T-cell (primary cell): ENCODE measurements at places on chromosomes 16 and 17. TPM values are rescaled to one million over a fixed set of nuclear protein-coding genes. Genes with fewer than 3 reads are reported as not detected.

Gene NDRG4
- total RNA-seq = 3.6 TPM

Gene TMC7
- total RNA-seq = not detected

Gene C16orf89
- total RNA-seq = not detected

DNA sequence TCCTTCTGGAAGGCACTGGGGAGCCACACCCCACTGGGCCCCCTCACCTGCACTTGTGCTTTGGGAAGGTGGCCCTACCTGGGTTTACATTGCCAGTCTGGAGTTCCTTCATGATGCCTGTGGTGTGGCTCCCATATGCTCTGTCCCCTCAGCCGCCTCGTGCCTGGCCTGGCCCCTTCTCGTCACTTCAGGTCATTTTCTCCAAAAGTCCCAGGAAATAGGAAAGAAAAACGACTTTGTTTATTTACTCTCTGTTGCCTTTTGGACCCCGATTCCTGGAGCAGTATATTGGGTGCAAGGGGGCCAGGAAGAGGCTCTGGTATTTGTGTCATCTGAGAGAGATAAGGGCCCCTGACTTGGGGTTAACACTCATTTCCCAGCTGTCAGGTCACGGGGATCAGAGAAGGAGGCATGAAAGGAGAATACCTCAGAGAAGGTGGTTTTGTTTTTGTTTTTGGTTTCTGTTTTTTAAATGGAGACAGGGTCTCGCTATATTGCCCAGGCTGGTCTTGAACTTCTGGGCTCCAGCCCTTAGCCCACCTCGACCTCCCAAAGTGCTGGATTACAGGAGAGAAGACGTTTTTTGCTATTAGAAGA, 4.7 kb downstream of the SOCS3 start:
- DNase-seq = no peak

GRCh38 chr16:67399218-67399733, 6.0 kb upstream of the TPPP3 start:
- DNase-seq = no peak

DNA sequence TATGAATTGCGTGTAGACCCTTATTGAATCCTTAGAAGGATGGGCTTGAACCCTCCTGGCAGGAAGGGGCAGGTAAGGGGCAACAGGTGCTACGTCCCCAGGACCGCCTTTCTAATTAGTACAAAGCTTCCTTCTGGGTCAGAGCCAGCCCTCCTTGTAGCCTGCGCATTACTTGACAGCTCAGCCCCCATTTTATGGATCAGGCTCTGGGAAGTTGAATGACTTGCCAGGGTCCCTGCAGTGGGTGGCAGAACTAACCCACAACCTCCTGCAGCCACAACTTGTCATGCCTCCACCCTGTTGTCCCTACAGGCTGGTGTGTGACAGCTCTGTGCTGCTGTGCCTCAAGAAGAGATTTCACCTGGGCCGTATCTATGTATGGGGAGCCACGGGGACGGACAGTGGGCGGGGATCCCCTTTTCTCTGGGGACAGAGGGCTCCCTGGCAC, 2.7 kb downstream of the MYO15B start:
- no peak for DNase-seq

DNA sequence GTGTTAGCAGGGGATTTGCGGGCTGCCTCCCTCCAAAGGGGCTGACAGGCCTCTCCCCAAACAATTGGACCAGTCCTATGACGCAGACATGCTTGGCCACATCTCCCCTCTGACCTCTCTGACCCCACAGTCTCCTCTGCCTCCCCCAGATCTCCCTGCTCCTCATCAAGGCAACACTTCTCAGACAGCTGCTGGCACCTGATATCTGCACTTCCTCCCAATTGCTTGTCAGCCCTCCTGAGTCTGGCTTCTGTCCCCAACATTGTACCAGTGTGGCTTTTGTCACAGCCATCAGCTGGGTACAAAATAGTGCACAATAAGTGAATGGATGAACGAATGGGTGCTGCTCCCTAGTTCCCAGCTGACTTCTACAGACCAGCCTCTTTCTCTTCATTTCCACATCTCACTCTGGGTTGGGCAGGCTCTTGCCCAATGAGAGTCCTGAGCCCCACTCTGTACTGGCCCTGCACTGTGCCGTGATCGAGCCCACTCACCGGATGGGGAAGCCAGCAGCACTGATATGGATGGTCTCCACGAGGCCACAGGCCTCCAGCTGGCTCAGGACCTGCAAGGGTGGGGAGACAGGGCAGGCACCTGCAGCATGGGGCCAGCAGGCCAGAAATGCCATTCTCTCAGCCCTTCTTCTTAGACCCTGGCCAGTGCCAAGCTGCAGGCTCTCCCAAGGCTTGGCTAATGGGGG, 17.1 kb downstream of the ZNHIT3 start:
- DNase-seq = no peak

DNA sequence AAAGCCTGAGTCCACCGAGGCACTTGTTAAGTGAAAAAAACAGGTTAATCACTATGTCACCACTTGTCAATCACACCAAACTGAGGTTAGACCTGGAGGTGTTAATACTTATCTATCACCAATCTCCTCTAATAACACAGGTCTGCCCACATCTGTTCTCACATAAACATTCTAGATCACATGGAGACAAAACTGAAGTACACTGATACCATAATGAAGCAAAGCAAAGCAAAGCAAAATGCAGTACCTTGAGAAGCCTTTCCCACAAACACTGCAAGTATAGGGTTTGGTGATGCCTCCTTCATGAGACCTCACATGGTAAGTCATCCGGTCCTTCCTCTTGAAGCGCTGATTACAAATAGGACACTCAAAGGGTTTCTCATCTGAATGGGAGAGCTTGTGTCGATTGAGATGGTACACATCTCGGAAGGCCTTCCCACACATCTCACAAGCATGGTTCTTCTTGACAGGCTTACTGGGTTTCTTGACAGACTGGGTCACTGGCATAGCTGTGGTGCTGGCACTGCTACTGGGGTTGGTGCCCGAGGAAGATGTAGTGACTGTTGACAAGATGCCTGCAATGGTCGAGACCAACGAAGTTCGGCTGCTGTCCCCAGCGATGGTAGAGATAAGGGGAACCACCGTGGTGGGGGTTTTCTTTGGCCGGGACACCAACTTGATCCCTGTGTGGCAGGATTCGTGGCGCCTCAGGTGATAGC, 5.4 kb downstream of the VEZF1 start:
- DNase-seq = no peak

DNA sequence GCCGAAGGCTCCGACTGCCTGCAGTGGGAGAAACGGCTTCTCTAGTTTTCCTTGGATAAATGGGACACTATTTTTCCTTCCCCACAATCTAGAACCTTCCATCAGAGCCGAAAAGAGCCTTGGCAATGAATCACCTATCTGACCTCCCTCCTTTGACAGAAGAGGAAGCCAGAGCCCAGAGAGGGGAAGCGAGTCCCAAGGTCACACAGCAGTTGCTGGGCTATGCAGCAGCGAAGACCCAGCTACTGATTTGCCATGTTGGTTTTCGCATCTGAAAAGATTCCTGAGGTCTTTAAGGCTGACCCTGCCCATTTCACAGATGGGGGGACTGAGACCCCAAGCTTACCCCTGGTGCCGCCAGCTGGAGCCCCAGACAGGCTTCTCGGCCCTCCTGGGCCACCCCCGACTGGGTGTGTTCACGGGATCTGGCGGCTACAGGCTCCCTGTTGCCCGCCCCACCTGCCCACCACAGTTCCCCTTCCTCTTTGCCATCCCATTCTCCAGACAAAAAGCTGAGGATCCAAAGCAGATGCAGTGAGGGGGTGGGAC, 45.9 kb downstream of the RAI1 start:
- DNase-seq = no peak

GRCh38 chr16:17205279-17206211, 265.2 kb downstream of the XYLT1 start:
- no peak for DNase-seq

- DNase-seq = no peak
Observed at GRCh38 chr16:85989863-85990643, 91.1 kb downstream of the IRF8 start.

DNA sequence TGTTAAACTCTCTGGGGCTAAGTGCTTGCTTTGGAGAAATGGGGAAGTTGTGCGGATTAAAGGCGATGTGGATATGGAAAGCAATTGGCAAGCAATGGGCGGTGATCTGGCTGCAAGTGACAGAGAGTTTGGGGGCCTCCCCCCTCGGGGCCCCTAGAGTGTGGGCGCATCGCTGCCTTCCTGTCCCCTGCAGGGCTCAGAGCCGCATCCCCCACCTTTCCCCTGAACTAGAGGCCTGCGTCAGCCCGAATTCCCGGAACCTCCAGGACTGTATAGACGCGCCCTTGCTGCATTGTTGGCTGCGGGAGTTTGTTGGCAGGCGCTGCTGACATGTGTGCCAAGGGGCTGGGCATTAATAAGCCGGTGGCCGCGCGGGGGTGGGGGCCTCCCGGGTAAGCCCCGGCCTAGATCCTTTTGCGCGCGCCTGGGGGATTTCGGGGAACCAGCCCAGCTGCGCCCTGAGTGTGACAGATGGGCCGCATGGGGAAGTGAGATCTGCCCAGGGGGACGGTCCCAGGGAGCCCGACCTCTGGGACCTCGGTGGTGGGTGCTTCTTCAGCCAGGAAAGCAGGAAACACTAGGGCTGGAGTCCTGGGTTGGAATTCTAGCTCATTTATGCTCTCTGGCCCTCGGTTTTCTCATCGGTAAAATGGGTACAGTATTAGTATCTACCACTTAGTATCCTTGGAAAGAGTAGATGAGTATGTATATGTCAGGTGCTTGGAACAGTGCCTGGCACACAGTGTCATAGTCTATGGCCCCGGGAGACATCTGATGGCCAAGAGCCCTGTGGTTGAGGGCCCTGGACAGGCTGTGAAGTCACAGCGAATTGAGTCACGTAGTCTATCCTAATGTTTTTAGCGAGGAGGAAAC, 1.0 kb downstream of the EEF2K start:
- DNase-seq = peak; percentile 57

DNA sequence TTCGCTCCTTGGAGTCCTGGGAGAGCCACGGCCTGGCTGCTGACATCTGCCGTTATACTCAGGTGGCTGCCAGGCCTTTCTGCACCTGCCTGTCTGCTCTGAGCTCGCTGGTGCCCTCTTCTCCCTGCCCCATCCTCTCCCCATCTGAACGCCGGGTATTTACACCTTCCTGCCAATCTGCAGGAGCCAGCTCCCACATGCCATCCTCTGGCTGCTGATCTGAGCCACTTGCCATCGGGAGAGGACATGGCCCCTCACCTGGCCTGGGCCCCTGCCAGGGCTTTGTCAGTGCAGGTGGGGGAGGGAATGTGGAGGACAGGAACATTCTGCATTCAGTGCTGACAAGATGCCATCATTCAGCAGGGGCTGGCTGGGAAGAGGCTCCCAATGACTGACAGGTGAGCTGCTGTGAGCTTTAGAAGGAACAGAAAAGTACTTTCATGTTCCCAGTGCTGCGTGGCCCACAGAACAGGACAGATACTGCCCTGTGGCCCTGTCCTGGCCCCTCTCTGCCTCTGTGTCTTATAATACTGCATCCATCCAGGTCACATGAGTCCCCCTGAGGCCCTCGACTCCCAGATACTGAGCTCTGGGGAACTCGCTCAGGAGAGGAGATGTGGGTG, 96.3 kb upstream of the ZNF469 start:
- DNase-seq = no peak

- peak; percentile 4 for DNase-seq
Observed at GRCh38 chr17:55348749-55349354, 72.8 kb downstream of the MMD start.

DNA sequence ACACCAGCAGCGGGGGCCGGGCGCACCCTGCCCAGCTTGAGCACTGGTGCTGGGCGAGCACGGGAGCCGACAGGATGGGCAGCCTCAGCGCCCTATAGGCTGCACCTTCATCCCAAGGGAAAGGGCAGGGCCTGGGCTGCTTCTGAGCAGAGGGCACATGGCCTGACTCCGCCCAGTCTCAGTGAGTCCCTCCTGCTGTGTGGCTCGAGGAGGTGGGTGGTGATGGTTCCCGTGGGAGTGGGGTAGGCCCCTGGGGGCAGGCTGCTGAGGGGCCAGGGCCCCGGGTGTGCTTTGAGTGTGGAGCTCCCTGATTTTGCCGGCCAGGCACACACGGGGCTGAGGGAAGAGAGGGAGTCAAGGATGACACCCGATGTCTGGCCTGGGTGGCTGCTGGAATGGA, 37.9 kb downstream of the TSC2 start:
- DNase-seq = no peak

DNA sequence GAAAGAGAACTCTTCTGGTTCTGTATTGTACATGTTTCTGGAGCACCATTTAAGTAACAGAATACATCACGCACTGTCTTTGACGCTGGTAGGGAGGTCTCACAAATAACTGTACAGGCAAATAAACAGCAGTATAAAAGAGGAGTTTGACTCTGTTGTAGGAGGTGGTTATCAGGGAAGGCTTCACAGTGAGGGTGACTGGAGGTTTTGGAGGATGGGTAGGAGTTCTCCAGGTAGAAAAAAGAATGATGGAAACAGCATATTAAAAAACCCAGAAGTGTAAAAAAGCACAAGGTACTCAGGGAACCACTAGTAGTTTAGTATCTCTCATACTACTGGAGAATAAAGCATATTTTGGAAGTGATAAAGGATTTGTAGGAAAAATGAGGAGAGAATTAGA, 2.7 kb upstream of the SLC6A2 start:
- no peak for DNase-seq

DNA sequence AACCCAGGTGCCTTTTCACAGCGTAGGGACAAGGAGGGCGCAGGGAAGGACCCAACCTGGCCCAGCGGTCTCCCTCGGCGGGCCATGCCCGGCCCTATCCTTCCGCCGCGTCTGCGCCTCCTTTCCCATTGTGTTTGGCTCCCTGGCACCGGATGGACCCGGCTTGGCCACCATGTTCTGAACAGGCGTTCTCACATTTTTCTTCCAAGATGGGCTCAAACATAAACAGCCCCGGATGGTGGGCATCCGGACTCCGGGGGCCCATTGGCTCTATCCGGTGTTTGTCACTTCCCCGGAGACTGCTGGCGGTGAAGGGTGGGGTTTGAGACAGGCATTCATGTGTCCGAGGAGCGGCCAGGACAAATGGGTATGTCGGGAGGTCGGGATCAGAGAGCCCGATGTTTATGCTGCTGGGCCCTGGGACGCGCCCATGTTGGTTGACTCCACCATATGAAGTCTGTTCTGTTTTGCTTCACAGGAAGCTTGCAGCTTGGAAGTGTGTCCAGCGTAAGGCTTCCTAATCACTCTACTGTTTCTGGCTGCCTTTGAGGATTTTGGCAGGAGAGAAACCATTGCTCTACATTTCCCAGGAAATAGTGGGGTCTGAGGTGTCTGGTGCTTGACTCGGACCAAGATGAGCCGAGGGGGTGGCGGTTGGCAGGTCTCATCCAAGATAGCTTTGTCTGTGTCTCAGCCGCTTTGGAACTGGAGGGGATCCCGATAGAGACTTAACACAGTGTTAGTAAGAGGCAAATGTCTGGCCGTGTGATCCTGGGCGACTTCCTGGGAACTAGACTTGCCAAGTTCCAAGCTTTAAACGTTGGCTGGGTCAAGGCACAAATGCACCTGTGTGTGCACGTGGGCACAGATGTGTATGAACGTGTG, 188.3 kb downstream of the IRF8 start:
- no peak for DNase-seq

- DNase-seq = no peak
Observed at GRCh38 chr17:28112181-28112580, 69.7 kb downstream of the NLK start.
